Activated CD4-positive, alpha-beta memory T cell treated with anti-CD3 and anti-CD28 coated beads for 36 hours (primary cell): ENCODE measurements at places on chromosomes 3 and 15. TPM values are rescaled to one million over a fixed set of nuclear protein-coding genes. Genes with fewer than 3 reads are reported as not detected.

GRCh38 chr3:101970905-101971304 lies 121.6 kb downstream of the NFKBIZ start:
- DNase-seq = no peak

CPEB1 gene
- total RNA-seq = 0.07 TPM

DNA sequence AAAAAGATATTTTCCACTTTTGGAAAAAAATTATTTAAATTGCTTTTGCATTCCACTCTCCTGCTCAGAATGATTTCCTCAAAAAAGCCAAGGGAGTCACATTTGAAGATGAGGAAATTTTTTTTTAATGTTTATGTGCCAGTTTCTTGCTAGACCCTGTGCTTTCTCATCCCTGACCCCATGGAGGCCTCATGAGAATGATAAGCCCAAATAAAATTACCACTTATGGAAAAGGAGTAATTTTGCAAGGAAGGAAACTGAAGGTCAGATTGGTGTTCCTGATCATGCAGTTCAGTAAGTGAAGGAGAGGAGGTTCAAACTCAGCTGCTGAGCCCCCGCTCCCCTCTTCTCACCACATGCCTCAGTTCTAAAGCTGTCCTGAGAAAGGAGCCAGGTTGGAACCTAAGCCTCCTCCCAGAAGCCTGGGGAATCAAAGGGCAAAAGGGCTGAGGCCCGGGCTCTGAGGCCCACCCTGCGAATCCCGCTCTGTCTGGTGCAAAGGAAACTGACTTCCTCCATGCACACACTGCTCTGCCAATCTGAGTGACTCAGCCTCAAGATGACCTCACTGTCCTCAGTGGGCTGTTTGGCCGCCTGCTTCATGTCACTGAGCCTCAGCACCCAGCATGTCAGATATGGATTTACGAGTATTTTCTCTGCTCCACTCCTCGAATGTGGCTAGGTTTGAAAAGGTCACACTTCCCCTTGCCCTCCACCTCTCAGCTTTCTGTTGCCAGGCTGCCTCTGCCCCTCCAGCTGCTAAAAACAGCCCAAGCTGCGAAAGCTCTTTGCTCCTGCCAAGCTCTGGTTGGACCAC lies 56.9 kb upstream of the FLNB start:
- DNase-seq = peak; percentile 12

DNA sequence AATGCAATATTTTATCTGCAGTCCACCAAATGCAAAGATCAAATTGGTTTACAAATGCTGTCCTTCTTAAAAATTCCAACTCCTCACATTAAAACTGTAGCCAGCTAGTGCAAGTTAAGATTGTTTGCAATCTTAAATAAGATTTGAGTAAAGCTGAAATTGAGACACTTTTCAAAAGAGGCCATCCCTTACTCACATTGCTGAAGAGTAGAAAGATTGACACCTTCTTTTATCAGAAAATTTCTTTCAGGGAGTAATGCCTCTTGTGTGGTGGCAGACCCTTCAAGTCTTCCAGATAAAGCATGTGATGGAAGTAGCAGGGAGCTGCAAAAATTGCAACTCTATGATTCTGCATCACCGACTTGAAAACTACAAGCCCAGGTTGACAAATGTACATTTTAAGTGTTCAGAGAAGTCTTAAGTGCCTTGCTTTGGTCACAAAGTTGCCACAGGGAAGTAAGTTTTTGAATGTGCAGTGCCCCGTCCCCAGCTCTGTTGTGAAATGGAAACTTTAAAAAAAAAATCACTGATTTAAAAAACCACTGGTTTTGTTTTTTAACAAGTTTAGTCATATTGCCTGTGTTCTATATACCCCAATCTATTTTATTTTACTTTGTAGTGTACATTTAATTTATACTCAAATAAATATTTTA lies 12.6 kb downstream of the CD86 start:
- DNase-seq = no peak

- DNase-seq = peak; percentile 66
These were observed 169.3 kb downstream of the LPP start for GRCh38 chr3:188323067-188323842.

DNA sequence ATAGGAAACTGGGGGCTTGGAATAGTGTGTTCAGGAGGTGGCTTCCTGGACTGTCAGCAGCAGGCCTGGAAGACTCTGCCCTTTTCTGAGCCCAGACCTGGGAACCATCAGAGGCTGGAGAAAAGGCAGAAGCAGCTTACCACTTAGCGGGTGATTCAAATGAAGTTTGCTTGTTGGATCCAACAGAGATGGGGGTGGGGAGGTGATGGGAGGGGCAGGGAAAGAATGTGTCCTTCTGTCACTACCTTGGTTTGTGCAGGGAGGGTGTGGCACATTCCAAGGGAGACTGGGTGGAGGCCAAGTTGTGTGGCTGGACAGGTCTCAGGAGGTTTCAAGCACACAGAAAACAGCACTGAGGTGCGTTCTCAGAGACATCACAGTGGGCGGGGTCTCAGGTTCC lies 58.8 kb downstream of the TRAK1 start:
- no peak for DNase-seq

DNA sequence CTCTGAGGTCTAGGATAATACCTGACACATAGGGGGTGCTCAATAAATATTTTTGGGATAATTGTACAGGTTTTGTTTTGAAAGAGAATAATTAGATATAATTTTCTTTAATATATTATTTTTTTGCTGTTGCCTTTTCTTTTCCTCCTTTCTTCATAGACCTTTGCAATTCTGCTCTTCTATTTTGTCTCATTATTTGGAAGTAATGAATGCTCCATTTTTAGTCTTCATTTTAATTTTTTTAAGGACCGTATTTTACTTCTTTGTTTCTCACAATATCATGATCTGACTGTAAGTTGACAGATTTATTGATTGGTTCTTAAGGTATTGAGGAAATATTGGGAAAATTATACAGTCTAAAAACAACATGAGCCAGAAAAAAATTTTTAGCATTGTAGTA lies 150.5 kb upstream of the TMC3 start:
- no peak for DNase-seq

GRCh38 chr3:138937690-138938055 lies 9.3 kb downstream of the FOXL2 start:
- no peak for DNase-seq

SH2D7 gene
- total RNA-seq = not detected

DNA sequence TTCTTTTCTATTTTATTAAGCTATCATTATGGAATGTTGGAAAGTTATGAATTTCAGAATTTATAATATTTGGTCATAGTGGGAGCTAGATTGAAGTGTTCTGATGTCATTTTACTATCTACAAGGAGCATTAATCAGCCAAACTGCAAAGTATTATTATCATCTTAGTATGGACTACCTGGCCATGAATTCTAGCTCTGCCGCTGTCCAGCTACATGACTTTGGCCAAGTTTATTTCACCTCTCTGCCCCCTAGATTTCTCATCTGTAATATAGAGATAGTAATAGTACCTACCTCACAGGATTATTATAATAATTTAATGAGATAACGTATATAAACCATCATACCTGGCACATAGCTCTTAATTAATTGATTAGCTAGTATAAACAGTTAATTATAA lies 27.8 kb upstream of the ABHD10 start:
- no peak for DNase-seq

DNA sequence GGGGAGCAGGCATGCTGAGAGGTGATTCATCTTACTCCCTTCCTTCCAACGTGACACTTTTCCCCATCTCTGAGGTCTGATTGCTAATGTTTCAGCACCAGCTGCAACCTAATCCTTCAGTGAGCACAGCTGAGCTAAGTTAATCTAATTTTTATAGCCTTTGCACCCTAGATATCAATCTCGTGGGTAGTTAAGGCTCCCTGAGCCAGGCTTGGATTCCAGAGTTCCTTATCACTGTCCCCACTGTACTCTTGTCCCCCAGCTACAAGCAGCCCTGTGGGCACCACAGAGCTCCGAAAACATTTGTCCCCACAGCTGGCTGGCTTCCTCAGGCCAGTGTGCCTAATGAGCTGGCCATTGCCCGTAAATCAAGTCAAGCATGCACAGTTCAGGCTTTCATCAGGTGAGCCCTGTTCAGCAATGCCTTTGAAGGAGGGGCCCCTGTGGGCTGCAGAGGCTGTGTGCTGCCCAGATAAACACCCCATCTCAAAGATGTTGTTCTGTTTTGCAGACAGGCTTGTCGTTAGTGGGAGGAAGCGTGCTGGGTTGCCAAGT lies 376.9 kb upstream of the RASGRP1 start:
- no peak for DNase-seq

DNA sequence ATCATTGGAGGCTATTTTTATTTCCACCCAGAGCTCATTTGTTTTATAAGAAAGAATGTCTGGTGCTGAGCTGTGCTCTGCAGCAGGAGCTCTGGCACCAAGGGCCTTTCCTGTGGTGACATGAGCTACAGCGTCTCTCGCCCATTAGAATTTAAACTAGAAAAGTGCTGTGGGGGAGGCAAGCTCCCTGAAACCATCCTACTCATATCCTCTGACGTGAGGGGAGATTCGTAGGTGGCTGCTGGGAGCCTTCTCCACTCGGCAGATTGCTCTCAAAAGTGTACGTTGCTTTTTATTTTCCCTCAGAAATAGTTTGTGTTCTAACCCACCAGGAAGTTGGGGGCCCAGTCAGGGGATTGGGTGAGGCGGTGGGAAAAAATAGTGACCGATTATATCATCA lies 76.3 kb upstream of the ARHGEF3 start:
- peak; percentile 79 for DNase-seq

NCKIPSD gene
- 36.5 TPM for total RNA-seq

GRCh38 chr3:14434126-14434497 lies 31.7 kb downstream of the SLC6A6 start:
- peak; percentile 42 for DNase-seq

SYNPR gene
- total RNA-seq = not detected

GRCh38 chr15:82763361-82764116 lies 42.3 kb downstream of the FSD2 start:
- no peak for DNase-seq

DNA sequence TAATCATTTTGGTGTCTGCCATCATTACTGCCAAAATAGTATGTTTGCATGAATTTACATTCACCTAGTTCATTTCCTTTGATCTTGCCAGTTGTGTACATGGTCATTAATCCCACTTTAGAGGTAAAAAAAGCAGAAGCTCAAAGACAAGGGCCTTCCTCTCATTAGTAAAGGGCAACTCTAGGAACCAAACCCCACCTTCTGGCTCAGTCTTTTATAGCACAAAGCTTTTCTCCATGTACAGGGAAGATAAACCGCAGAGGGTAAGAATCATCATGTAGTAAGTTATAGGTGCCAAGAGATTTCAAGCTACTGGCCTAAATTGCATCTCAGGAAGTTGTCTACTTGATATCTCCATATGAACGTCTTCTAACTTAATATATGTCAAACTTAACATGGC lies 19.3 kb upstream of the SPG21 start:
- no peak for DNase-seq

DNA sequence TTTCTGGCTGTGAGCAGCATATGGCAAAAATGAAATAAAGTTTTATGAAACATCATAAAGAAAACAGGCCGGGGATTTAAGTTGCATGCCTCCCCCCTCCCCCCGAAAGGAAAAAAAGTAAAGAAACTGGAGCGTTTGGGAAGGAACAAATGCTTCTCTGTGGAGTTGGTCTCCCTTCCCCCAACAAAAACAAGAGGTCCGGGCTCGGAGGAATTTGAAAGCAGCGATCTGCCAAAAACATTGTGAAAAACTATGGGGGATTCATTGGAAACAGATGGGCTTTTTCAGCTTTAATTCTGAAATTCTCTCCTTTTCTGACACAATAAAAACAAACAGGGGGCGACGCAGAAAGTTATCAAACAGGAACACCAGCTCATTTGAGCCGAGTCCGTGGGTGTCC lies 17.0 kb downstream of the RGMA start:
- DNase-seq = no peak

- no peak for DNase-seq
These were observed 40.1 kb upstream of the CD47 start for GRCh38 chr3:108130701-108131474.

SPTSSB gene
- not detected for total RNA-seq

DNA sequence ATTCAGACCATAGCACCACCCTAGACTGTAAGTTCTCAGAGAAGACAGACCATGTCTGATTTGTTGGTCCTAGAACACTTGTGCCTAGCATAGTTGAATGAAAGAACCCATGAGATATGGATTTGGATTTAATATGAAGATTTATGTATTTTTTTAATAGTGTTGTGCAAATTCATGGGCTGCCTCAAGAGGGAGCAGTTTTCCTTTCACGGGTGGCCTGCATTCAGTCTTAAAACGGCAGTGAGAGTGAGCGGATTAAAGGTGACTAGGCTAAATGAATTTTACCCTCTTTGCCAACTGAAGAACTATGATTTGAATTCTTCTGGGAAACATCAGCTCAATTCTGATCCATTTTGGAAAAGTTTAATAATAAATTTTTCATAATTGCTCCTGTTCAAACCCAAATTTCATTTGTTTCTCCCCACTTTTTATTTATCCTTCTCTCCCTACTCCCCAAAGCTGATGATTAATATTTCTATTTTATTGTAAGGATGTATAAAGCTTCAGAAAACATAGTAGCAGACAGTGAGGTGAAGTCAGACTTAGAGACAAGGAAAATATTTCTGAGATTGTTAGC lies 67.3 kb downstream of the MORC1 start:
- DNase-seq = peak; percentile 20

GRCh38 chr3:149554826-149555225 lies 80.3 kb downstream of the TM4SF4 start:
- no peak for DNase-seq

DNA sequence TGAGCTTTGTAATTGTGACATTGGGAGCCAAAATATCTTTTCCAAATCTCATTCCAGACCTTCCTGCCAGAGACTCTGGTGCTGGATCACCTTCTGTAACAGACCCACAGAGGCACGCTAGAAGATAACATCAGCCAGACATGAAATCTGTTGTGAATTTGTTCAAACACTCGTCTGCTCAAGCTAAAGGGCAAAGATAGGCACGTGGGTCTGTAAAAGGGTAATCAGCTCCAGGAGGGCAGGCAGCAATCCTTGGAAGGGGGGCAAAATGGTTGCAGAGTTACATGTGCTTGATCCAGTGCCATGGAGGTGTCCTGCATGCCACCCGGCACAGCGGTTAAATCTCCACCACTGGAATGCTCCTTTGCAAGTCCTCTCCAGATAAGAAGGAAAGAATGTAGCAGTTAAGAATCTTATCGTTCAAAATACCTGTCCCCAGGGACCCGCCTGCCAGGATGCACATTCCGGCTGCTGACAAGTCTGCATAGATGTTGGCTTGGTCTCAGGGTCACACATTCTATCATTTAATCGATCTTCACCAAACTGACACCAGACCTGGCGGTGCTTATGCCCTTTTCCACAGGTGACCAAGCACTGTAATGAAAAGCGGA lies 74.8 kb downstream of the ADAMTS9 start:
- no peak for DNase-seq

GRCh38 chr3:71559578-71560162 lies 23.9 kb downstream of the FOXP1 start:
- no peak for DNase-seq

GRCh38 chr3:107589454-107589853 lies 66.7 kb downstream of the BBX start:
- no peak for DNase-seq

KY gene
- total RNA-seq = not detected

GRCh38 chr3:111861391-111861790 lies 2.3 kb downstream of the PHLDB2 start:
- DNase-seq = no peak

GRCh38 chr3:16909802-16910201 lies 25.0 kb downstream of the PLCL2 start:
- DNase-seq = no peak

- DNase-seq = peak; percentile 61
These were observed 75.5 kb downstream of the DAPK2 start for GRCh38 chr15:63970621-63971426.

STRA6 gene
- total RNA-seq = not detected

MRAS gene
- total RNA-seq = 0.10 TPM

GRCh38 chr3:42742259-42742658 lies 30.8 kb downstream of the CCDC13 start:
- no peak for DNase-seq

GRCh38 chr3:36557708-36558421 lies 177.6 kb downstream of the STAC start:
- no peak for DNase-seq
